Cardiac septum (tissue), 1 donor: ENCODE measurements at places on chromosomes 1 and 21.

DNA sequence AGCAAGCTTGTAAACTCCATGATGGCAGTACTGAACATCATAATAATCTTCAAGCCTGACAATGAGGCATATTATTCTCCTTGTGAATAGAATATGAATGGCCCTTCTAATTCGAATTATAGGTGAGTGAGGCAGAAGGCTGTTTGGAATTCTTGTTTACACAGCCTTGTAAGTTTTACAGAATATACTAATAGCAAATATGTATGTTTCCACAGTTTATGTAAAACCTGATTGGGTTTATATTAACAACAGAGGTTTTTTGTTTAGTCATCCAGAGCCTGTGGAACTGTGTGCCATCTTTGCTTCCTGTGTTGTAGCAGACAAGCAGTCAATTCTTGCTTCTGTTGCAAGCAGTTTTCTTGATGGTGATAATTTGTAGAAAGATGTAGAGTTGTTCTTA, 8.0 kb downstream of the OSBPL9 start:
- DNase-seq = no peak

DNA sequence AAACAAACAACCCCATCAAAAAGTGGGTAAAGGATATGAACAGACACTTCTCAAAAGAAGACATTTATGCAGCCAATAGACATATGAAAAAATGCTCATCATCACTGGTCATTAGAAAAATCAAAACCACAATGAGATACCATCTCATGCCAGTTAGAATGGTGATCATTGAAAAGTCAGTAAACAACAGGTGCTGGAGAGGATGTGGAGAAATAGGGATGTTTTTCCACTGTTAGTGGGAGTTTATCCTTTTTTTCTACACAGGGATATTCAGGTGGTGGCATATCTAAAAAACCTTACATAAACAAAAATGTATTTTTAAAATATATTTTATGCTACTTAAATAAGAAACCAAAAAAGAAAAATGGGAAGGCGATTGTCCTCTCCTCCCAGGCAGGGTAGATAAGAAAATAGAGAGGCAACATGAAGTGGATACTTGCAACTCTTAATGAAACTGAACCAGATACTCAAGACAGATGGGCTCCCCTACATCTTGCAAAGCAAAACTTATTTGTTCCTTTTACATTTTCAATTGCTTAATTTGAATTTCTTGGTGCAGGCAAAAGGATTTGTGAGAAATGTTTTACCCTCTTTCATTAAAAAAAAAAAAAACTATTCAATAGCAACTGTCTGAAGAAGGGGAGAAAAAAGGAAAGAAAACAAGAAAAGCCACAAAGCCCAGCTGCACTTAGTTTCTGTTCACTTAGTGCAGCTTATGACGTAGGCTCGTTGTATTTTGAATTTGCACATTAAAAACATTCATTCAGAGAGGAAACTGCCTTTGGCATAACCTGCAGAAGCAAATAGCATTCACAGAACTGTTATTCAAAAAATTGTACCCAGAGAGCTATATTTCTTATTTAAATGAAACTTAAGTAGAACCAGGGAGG, 36.9 kb upstream of the RGS1 start:
- DNase-seq = no peak

DNA sequence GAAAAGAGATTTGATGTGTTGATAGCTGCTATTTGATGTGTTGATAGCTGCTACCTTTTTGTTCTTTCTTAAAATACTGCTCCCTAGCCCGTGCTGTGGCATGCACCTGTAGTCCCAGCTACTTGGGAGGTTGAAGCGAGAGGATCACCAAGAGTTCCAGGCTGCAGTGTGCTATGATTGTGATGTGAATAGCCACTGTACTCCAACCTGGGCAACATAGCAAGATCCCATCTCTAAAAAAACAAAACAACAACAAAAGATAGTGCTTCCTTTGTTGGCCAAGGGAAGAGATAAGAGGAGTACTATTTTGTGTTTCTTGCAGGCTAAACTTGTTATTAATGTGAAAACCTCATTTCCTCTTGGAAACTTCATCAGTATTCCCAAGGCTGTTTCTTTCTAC, 6.1 kb downstream of the GPSM2 start:
- no peak for DNase-seq

GRCh38 chr1:173223031-173223380, 15.9 kb upstream of the TNFSF4 start:
- DNase-seq = no peak

- DNase-seq = no peak
Measured at GRCh38 chr1:77282866-77283539, 1.2 kb downstream of the AK5 start.

- no peak for DNase-seq
Measured at GRCh38 chr1:63909526-63909925, 135.7 kb downstream of the ROR1 start.

GRCh38 chr1:226268421-226269124, 40.4 kb downstream of the LIN9 start:
- no peak for DNase-seq

DNA sequence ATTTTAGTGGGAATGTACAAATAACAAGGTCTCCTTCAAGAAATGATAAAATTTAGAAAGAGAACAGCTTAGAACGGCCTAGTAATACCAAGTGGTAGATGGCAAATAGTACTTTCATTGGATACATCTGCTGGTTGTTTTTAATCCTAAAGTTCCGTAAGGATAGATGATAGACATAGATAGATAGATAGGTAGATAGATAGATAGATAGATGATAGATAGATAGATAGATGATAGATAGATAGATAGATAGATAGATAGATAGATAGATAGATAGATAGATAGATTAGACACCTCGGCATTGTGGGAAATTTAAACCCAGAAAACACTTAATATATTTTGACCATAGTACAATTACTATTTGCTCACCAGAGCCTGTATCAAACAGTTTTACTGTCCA, 288.5 kb downstream of the TPR start:
- DNase-seq = no peak

GRCh38 chr1:183238071-183238470, 52.0 kb downstream of the LAMC2 start:
- no peak for DNase-seq

- no peak for DNase-seq
Measured at GRCh38 chr1:55679971-55680370, 464.8 kb upstream of the USP24 start.

DNA sequence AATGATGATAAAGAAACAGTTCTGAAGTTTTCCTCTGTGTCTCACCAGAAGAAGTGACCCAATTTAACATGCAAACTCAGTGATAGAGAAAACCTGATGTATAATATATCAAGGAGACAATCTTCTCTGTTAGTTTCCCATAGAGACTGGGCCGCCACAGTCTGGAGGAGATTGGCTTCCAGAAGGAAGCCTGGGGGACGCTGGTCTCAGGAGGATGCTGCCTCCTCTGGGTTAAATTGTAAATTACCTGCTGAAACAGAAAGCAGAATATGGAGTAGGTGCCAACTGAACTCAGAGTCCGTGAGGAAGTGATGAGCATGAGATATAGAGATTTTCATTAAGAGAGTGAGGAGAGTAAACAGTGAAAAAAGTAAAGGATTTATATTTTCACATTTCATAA, 15.8 kb downstream of the OR14I1 start:
- DNase-seq = no peak

DNA sequence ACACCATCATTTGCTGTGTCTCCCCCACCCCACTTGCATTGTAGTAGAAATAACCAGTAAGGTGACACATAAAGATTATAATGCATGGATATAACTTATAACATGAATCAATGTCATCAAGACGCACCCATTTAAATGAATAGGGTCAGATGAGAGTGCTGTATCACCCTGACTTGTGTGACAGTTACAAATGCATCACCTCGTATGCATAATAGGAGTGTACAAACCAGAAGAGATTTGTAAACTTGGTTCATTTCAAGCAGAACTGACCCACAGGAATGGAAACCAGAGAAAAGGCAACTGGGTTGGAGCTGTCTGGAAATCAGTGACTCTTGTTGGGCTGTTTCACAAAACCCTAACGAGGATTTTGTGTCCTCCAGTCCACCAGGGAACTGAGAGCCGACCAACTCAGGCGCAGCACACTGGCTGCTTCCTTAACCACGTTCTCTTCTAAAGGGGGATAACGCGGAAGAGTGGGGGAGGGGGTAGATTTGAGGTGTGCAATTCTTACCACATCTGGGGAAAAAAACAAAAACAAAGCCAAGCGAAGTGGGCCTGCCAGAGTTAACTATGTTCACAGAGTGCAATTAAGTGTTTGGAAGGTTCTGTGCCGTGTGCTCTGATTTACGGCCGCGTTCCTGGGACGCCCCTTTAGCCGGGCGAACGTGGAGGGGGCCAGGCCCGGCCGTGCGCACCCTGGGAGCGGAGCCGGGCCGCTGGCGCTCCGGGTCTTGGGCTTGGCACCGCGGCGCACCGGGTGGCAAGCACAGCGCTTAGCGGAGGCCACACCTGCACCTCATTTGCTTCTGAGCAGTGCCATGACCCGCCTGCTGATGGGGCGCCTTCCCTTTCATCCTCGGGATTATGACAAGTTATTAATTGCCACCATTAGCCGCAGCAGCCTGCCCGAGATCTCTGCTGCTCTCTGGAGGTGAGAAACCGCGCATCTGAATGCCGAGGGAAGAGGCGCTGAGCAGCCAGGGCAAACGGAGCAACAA, 248.8 kb upstream of the FOXD3 start:
- no peak for DNase-seq

DNA sequence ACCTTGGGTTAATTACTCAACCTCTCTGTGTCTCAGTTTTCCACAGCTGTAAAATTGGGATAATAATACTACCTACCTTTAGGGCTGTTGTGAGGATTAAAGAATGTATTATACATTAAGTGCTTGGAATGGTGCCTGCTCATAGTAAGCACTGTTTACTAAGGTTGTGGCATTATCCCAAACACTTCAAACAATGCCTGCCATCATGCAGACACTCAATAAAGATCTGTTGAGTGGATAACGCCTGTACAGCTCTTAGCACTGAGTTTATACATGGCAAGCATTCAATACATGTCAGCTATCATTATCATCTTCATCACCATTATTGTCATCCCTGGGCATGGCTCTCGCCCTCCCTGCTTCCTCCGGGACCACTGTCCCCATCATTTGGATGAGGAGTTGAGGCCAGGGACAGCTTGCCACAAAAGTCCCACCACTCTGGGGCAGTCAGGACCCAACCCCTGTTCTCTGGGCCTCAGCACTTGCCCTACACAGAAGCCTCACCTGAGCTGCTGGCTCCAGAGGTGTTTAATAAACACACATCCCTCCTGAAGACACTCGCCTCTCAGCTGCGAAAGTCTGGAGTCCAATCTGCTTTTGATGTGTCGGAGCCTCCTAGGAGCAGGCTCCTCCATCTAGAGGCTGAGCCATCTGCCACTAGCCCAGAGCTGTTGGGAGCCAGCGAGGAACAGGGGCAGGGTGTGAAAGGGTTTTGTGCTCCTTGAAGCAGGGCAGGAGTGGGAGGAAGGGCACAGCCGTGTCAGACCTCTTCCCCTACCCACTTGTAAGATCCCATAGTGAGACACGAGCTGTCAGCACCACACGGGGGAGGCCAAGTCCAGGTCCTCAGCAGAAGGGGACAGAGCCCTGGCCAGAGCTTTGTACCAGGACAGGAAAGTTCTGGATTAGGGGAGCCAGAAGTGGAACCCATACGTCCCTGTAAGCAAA, 80.9 kb upstream of the ZC3H12A start:
- no peak for DNase-seq

GRCh38 chr1:242187171-242187570, 188.3 kb upstream of the MAP1LC3C start:
- DNase-seq = no peak

DNA sequence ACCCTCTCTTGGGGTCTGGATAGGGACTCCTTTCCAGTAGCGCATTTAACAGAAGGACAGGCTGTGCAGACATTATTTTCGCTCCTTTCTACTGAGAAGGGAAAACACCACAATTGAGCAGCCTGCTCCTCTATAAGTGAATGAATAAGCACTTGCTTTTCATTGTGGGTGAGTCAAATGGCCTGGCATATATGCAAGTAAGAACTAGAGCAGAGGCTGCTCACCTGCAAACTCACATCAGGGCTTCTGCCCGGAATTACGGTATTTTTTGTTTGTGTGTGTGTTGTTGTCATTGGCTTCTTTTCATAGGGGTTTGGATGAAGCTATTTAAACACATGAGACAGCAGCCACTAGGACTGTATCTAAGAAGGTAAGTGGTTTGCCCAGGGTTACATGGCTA, 200.1 kb upstream of the CAMK1G start:
- no peak for DNase-seq

- DNase-seq = peak; percentile 86
Measured at GRCh38 chr1:27634985-27635367, at the start of gene FGR. TSS of gene FGR (minus strand) at chr1:27635185. CDS start at chr1:27623916, 11,269 bp downstream.

GRCh38 chr1:170716835-170717429, 53.0 kb downstream of the PRRX1 start:
- no peak for DNase-seq

DNA sequence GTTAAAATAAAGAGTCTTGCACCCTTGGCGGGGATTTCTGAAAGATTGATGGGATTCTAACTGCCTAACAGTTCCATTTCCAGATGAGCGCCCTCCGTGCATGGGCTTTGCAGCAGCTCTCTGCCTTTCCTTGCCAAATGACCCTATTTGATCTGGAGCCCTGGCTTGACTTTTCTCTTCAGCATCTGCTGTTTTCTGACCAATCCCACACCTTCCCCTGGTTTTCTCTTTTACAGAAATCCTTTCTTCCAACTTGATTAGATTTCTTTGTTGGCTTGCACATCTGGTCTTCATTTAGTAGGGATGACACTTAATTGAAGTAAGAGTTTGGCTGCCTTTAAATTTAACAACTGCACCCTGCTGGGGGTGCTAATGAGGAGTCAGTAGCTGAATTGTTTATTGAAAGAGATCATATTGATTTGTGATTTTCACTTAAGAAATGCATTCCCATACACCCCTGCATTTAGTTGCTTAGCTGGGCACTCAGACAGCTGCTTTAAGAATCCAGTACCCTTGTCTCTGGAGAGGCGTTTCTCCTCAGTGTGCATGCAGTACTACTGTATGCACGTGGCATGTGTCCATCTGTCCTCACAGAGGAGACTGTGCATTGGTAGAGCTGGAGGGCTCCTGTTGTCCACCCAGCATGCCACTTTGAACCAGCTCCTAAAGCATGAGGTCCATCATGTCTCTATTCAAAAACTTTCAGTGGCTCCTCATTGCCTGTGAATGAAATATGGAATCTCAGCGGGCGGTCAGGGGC, 99.7 kb downstream of the NOS1AP start:
- DNase-seq = no peak

GRCh38 chr1:2556678-2557481, 709 bp downstream of the TNFRSF14 start:
- DNase-seq = no peak

DNA sequence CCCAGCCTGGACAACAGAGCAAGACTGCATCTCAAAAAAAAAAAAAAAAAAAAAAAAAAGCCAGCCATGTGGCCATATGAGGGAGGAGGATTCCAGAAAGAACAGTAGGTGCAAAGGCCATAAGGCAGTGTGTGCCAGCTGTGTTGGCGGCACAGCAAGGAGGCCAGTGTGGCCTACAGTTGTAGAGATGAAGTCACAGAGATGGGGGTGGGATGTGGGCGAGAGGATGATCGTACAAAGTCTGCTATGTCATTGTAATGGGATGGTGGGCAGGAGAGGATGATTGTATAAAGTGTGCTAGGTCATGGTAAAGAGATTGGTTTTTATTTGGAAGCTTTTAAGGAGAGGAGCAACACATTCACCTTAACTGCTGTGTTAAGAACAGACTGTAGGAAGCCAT, 9.8 kb upstream of the CR1 start:
- DNase-seq = no peak
